Left kidney (tissue), 8 donors: ENCODE measurements at places on chromosomes 5 and 9.

DNA sequence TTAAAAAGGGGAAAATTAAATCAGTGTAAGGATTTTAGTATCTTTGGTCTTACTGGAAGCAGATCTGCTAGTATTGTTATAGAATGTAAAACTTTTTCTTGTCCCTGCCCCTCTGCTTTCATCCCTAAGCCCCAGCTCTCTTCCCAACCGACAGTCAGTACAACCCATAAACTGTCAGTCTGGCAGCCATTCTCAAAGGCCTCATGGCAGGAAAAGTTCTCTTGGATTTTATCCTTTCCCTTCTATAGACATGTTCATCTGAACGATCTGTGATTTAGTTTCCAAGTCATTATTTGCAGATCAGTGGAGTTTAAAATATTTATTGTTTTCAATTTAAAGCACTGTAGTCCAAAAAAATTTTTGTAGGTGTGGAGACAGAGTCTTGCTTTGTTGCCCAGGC, 39.2 kb downstream of the ARRDC3 start:
- no peak for DNase-seq

- no peak for DNase-seq
Measured at GRCh38 chr9:111058166-111058565, 19.9 kb upstream of the LPAR1 start.

DNA sequence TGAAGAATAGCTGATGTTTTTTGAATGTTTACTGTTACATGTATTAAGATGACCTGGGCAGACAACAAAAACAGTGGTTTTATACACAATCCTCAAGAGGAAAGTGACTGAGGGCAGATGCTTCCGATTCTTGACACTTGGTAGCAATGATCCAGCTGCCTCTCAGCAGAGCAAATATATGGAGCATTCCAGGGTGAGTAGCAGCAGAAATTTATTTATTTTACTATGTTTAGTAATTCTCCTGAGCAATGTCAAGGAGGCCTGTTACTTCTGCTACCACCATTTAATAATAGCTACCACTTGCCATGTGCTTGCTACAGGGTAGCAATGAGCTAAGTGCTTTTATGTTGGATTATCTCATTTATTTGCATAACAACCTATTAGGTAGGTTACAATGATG, 69.1 kb upstream of the NR3C1 start:
- no peak for DNase-seq

DNA sequence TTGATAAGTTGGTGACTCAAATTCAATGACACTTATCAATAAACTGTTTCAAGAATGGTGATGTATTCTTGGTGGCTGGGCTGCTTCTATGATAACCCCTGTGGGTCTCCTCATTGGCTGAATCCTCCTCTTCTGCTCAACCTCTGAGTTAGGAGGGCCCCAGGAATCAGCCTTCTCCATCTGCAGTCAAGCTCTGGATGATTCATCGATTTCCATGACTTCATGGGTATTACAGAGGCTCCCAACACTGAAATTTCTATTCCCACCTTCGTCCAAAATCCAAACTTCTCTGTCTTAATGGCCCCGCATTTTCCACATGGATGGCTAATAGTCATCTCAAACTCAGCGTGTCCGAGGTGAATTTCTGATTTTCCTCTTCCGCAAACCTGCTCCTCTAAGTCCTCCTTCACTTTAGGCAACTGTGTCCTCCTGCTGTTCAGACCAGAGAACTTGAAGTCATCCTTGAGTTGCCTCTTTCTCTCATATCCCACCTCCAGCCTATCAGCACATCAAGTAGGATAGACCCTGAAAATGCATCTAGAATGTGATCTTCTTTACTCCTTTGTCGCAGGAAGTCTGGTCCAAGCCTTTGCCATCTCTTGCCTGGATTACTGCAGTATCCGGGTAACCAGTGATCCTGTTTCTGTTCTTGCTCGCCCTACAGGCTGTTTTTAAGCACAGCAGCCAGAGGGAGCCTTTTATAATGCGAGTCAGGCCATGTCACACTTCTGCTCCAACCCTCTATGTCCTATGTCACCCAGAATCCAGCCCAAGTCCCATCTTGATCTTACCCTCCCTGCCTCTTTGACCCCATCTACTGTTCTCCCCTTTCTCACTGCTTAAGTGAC, 41.4 kb upstream of the IL7R start:
- no peak for DNase-seq

DNA sequence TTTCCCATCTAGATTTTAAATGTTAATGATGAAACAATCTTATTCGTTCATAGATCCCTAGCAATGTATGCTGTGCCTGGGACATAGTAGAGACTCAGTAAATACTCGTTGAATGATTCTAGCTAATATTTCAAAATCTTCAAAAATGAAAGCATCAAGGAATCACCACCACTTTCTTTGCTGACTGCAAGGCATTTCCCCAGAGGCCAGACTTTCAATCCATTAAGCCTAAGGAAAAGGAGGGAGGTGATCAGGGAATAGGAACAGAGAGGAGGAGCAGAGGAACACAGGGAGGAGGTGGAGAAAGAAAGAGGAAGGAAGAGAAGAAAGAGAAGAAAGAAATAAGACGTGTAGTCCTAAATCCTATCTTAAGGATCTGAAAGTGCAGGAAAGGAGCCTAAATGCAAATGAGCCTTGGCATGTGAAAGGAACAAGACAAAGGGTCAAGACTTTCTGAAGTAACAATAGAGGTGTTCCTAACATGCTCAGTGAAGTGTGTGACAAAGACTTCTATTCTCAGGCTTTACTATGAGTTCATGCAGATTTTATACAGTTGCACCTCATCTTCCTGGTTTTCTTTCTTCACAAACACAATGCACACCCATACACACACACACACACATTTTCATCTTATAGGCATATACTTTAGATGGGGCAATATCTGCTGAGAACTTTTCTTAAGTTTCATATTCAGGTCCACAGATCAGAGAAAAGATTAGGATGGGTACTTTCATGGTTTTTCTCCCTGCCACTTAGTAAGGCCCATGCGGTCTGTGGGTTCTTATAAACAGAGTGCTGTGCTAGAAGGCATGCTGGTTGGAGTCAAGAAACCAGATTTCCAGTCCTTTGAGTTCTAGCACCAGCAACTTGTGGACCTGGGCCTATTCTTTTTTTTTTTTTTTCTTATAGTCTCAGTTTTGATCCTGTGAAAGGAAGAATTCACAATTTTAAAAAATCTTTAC, 512.2 kb upstream of the TNC start:
- DNase-seq = no peak

GRCh38 chr5:18686253-18686652, 1052.0 kb downstream of the TAF11L14 start:
- DNase-seq = no peak

GRCh38 chr9:101711330-101711941, 27.0 kb downstream of the GRIN3A start:
- no peak for DNase-seq

DNA sequence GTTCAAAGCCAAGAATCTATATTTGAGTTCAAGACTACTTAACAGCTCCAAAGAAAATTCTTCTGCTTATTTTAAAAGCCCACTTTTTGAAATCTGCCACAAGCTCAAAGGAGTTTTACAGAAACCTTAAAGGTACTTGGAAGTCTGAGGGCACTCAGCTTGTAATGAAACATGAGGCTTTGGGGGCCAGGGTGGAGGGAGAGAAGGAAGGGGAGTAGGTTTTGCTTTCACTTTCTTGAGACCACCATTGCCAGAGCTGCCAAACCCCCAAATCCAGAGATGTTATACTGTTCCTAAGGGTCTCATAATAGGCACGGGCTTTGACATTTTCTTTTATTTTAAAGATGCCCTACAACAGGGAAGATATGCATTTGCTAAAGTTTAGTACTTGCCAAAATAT, 42.6 kb upstream of the TNFAIP8 start:
- DNase-seq = no peak

DNA sequence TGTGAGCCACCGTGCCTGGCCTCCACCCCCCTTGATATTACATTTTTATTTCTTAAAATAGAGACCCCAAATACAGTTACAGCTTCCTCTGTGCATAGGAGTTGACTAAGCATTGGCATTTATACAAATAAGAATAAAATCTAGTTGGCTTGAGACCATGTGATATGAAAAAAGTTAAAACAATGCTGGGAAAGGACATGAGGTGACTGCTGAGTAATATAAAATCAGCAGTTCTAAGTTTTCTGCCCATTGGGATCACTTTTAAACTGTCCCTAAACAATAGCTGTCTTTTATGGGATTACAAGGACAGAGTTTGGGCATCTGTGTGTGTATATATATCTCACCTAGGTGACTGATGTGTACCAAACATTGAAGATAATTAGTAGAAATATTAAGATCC, 96.6 kb downstream of the UBE2R2 start:
- DNase-seq = no peak
